Caco-2 (cell line): ENCODE measurements at places on chromosomes 16 and 17. TPM values are rescaled to one million over a fixed set of nuclear protein-coding genes. Genes with fewer than 3 reads are reported as not detected.
A peak's percentile ranks its signal among the peaks of the same experiment; 100 is the strongest.

CCL1 gene
- total RNA-seq, result not detected in 2 replicates

ACSM2A gene
- not detected in 2 replicates for total RNA-seq

ABCC3 gene
- 39.3 and 45.6 TPM in 2 replicates for total RNA-seq

TRIM72 gene
- 0.07 TPM in 2 replicates for total RNA-seq

HSD11B2 gene
- 11.3 and 12.3 TPM in 2 replicates for total RNA-seq

NPIPA8 gene
- total RNA-seq, result 0.70 TPM in 1 of 2 replicates, not detected in the other

ARL5C gene
- total RNA-seq, result not detected in 2 replicates

TMEM256 gene
- total RNA-seq, result 40.2 and 41.3 TPM in 2 replicates

GRCh38 chr16:85172455-85173145 lies 60.3 kb upstream of the CIBAR2 start:
- peaks cover 52% of the 10 kb centered on the region for H3K4me1 ChIP-seq
- H3K4me3 ChIP-seq, result no peak overlapping the region
- no peak for DNase-seq
- peak overlapping the region; percentile 6 for H3K27ac ChIP-seq
- H3K27me3 ChIP-seq, result no peaks in the 10 kb centered on the region

DNA sequence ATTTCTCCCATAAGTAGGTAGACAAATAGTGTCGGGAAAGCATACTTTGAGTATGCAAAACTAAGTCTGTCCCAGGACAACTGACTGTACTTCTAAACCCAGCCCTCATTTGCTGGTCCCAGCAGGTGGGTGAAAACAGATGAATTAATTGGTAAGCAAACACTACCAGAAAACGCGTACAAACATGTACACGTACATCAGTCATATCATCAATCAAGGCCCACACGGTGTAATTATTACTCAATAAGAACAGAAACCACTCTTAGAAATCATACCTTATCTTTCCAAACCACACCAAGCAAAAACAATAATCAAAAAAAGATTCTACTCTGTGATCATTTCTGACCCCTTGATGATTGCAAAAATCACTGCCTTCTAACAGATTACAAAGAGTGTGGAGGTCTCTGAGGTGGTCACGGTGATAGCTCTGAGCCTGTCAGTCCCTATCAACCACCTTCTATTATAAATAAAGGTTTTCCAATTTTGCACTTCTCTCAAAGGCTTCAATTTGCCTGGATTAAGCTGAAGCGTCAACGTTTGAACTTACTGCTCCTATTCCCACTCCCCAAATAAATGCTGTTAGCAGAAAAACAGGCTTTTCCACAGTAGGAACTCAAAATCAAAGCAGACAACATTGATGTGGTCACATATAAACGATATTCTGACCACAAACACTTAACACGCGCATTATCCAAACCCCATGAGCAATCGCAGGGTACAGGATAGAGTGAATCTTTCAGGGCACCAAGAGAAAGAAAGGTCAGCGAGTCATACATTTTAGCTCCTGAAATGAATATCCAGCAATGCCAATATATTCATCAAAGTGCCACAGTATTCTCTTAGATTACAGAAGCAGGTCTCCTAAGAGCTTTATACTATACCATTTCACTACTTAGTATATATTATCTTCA lies 211.9 kb downstream of the STX8 start:
- H3K4me3 ChIP-seq, result no peak overlapping the region
- H3K27me3 ChIP-seq, result no peaks in the 10 kb centered on the region
- H3K4me1 ChIP-seq, result no peaks in the 10 kb centered on the region
- no peaks in the 10 kb centered on the region for H3K36me3 ChIP-seq
- H3K27ac ChIP-seq, result no peak overlapping the region
- no peak for DNase-seq

- no peaks in the 10 kb centered on the region for H3K27me3 ChIP-seq
- no peak within 1 kb of the TSS for H3K27ac ChIP-seq
- peak; percentile 85 for DNase-seq
- H3K36me3 ChIP-seq, result no peaks in the 10 kb centered on the region
Observed at GRCh38 chr16:2963723-2964474, at the start of gene KREMEN2. Gene KREMEN2 (plus strand): TSS chr16:2964275. CDS start chr16:2964521, 246 bp downstream.

- H3K36me3 ChIP-seq, result no peaks in the 10 kb centered on the region
- no peaks in the 10 kb centered on the region for H3K27me3 ChIP-seq
- DNase-seq, result no peak
- peaks cover 12% of the 10 kb centered on the region; the same call in 1 of the 2 replicates for H3K4me1 ChIP-seq
- H3K27ac ChIP-seq, result no peak overlapping the region
Observed at GRCh38 chr17:42895185-42895555, 5.4 kb upstream of the G6PC1 start.

DNA sequence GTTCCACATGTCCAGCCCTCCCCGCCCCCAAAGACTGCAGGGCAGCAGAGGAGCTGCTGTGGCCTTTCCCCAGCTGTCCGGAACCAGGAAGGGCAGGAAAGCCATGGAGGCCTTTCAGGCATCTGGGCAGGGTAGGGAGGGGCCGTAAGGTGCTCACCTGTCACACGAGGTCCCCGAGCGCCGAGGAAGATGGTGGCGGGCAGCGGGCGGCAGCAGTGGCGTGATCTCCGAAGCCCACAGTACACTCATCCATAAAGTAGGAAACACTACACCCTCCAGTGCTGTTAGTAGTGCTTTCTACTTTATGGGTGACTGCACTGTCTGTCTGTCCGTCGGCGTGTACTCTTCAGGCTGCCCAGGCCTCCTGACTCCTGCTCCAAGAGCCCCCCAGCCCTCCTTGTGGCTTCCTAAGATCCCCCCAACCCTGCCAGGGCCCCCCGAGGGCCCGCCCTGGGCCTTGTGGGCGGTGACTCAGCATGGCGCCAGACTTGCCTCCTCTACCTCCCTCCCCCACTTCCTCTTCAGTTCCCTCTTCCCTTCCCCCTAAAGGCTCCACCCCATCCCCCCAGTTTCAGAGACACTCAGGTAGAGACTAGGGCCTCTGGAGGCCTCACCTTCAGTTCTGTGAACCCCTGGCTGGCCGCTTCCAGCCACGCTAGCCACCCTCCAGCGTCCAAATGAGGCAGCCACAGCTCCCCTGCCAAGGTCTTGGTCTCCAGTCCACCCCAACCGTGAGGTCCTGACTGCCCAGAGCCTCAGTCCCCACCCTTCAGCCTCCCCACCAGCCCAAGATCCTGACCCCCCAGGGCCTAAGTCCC lies 2.6 kb upstream of the TSPOAP1 start:
- H3K4me3 ChIP-seq, result no peak overlapping the region
- H3K36me3 ChIP-seq, result no peaks in the 10 kb centered on the region
- no peak for DNase-seq
- no peaks in the 10 kb centered on the region for H3K27me3 ChIP-seq

DNA sequence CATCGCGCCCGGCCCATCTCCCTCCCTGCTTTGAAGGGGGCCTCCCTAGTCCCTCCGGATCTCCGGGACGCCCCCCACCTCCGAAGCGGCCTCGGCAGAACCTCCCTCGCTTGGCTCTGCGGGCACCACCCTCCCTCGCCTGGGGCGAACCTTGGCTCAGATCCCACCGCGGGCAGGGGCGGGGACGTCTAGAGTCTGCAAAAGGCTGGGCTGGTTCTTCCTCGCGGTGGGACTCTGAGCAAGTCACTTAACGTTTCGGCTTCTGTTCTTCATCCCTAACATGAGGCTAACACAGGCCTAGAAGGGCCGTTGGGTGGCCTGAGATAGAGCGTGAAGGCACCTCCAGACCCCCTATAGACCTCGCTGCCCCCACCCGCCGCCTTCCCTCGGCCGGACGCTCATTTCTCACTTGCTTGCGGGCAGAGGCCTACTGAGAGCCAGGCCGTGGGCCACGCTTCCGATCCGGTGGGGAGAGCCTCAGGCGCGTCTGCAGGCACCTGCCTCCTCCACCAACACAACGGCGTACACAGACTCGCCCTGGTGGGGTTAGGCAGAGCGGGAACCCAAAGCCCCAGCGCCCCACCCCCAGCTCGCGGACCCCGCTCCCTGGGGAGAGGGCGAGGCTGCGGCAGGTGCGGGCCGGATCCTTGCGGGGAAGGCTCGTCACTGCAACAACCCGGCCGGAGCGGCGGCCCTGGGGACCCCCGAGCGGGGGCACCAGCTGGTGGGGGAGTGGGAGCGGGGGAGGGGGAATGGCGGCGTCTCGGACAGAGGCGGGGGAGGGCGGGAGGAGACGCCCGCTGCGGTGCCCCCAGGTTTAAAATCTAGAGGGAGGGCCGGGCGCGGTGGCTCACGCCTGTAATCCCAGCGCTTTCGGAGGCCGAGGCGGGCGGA lies 5.4 kb downstream of the MYO1C start:
- peak overlapping the region; percentile 53 for H3K27ac ChIP-seq
- no peaks in the 10 kb centered on the region for H3K27me3 ChIP-seq
- peak; percentile 61 for DNase-seq
- H3K36me3 ChIP-seq, result no peaks in the 10 kb centered on the region; the same call in 1 of the 2 replicates
- H3K4me3 ChIP-seq, result no peak overlapping the region

GRCh38 chr17:11330826-11331225 lies 89.8 kb downstream of the SHISA6 start:
- no peaks in the 10 kb centered on the region for H3K4me1 ChIP-seq
- H3K27me3 ChIP-seq, result no peaks in the 10 kb centered on the region
- no peak overlapping the region for H3K27ac ChIP-seq
- H3K36me3 ChIP-seq, result no peaks in the 10 kb centered on the region
- no peak for DNase-seq

DNA sequence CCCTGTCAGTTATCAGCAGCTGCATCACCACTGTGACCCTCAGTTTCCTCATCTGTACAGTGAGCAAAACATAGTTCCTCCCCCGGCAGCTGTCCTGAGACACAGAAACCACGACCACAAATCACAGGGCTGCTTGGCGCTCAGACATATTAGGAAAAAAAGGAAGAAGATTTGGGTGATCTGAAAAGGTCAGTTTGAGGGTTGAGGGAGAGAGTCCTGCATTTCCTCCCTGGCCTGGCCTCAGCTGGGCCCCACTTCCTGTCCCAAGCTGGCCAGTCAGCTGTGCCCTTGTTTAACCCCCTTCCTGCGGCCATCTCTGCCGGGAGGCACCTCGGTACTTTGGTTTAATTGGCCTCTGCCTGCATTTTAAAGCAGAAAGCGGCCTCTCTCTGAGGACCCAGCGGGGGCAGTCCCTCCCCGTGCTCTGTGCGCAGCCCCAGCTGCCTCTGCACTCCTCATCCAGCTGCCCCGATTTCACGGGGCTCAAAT lies 24.0 kb upstream of the CIBAR2 start:
- H3K4me3 ChIP-seq, result no peak overlapping the region
- H3K36me3 ChIP-seq, result no peaks in the 10 kb centered on the region
- H3K4me1 ChIP-seq, result peaks cover 13% of the 10 kb centered on the region
- DNase-seq, result no peak
- H3K27me3 ChIP-seq, result no peaks in the 10 kb centered on the region

- H3K4me1 ChIP-seq, result peaks cover 53% of the 10 kb centered on the region
- no peaks in the 10 kb centered on the region for H3K27me3 ChIP-seq
- no peaks in the 10 kb centered on the region for H3K36me3 ChIP-seq
- no peak for DNase-seq
- peak overlapping the region; percentile 65 for H3K27ac ChIP-seq
Observed at GRCh38 chr17:40552806-40553693, 12.2 kb downstream of the CCR7 start.

DNA sequence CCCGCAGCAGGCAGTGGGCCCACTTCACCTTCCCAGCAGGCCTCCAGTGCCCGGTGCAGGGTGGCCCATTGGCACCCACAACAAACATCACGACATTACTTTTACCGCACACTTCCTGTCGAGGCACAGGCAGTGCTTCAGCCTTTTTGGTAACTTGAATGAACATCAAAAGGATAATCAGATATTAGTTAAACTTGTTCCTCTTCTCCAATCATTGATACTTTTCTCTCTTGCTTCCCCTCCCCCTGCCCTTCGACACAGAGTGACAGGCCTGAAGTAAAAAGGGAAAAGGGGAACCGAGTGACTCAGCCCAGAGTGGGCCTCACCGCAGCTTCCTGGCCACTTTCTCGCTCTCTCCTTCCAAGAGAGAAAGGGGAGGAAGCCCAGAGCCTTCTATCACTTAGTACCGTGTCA lies 507.0 kb downstream of the MAF start:
- no peaks in the 10 kb centered on the region for H3K27me3 ChIP-seq
- no peaks in the 10 kb centered on the region for H3K4me1 ChIP-seq
- H3K36me3 ChIP-seq, result no peaks in the 10 kb centered on the region
- H3K4me3 ChIP-seq, result no peak overlapping the region

DNA sequence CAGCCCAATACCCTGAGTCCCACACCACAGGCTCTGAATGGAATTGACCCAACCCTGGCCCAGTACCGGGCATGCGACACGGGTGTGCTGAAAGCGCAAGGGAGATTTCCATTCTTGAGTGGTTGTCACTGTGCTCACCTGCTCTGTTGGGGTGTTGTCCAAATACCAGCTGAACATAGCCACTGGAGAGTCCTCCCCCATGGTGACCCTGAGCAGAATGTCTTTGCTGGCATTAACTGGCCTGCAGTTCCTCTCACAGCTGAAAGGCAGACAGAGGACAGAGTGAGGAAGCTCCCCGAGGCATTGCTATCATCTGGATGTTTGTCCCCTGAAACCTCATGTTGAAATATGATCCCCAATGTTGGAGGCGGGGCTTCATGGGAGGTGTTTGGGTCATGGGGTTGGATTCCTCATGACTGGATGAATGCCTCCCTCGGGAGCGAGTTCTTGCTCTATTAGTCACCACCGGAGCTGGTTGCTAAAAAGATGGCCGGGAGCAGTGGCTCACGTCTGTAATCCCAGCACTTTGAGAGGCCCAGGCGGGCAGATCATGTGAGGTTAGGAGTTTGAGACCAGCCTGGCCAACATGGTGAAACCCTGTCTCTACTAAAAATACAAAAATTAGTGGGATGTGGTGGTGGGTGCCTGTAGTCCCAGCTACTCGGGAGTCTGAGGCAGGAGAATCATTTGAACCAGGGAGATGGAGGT lies 57.3 kb upstream of the BCO1 start:
- H3K27ac ChIP-seq, result peak overlapping the region; percentile 95
- H3K4me3 ChIP-seq, result no peak overlapping the region
- no peaks in the 10 kb centered on the region for H3K36me3 ChIP-seq
- DNase-seq, result peak; percentile 91
- H3K4me1 ChIP-seq, result peaks cover 12% of the 10 kb centered on the region

DNA sequence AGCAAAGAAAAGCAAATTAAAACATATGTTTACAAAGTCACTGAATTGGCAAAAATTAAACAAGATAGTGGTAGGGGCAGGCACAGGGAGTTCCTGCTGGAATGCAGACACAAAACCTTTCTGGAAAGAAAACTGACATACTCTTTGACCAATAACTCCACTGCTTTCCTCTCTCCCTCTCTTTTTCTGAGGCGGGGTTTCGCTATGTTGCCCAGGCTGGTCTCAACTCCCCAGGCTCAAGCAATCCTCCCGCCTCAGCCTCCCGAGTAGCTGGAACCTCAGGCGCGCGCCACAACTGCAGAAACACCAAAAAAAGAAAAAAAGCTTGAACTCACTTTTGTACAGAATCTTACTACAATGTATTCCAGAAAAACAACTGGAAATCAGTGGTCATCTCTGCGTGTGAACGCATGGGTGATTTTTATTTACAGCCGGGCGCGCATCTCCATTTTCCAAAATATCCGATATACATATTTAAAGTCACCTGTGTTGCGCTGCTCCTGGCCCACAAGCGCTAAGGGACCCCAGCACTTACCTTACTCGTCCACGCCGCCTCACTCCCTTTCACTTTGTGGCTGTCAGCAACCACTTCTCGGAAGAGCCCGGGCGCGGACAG lies 480 bp downstream of the TXNL4B start:
- peak overlapping the region; percentile 97 for H3K27ac ChIP-seq
- H3K36me3 ChIP-seq, result peaks cover 2% of the 10 kb centered on the region; the same call in 1 of the 2 replicates
- H3K4me3 ChIP-seq, result peak overlapping the region; percentile 72

- no peak for DNase-seq
- H3K4me3 ChIP-seq, result no peak overlapping the region
- H3K27ac ChIP-seq, result no peak overlapping the region
- peaks cover 37% of the 10 kb centered on the region for H3K4me1 ChIP-seq
Observed at GRCh38 chr16:85309656-85310587, 197.7 kb upstream of the CIBAR2 start.
